ENCODE measurements at places on chromosomes 13 and 19. TPM values are rescaled to one million over a fixed set of nuclear protein-coding genes. Genes with fewer than 3 reads are reported as not detected.

- no peaks in the 10 kb centered on the region for H3K36me3 ChIP-seq
- peak; percentile 86 for DNase-seq
- peaks cover 5% of the 10 kb centered on the region for H3K27me3 ChIP-seq
These were observed 21.8 kb downstream of the OLFM2 start for GRCh38 chr19:9914315-9915207.

DNA sequence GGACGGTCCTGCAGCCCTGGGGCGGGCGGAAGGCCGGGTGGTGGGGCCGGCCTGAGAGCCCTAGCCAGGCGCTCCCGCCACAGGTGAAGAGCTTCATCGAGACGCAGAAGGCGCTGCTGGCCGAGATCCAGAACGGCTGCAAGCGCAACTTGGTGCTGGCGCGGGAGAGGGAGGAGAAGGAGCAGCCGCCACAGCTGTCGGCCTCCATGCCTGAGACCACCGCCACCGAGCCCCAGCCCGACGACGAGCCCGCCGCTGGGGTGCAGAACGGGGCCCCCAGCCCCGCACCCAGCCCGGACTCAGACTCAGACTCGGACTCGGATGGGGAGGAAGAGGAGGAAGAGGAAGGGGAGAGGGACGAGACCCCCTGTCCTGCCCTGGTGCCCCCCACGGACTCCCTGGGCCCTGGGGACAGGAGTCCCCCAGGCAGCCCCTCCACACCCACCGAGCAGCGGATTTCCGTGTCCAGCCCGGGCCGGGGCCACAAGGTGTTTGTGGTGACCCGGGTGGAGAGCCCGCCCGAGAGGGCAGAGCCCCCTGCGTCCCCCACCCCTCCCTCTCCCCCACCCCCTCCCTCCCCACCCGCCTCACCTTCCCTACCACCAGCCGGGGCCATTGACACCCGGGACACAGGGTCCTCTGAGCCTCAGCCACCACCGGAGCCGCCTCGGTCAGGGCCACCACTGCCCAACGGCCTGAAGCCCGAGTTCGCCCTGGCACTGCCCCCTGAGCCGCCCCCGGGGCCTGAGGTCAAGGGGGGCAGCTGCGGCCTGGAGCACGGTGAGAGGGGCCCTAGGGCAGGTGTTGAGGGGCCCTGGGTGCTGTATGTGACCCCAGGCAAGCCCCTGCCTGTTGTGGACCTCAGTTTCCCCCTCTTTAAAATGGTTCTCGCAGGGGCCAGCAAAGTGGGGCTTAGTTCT, 15.3 kb downstream of the NKPD1 start:
- no peaks in the 10 kb centered on the region for H3K27me3 ChIP-seq
- H3K4me1 ChIP-seq = no peaks in the 10 kb centered on the region
- no peak for DNase-seq
- peaks cover 10% of the 10 kb centered on the region for H3K36me3 ChIP-seq

- DNase-seq = no peak
- H3K27ac ChIP-seq = no peak overlapping the region
- H3K36me3 ChIP-seq = peaks cover 4% of the 10 kb centered on the region
- peaks cover 18% of the 10 kb centered on the region for H3K4me1 ChIP-seq
- peak overlapping the region; percentile 75 for H3K4me3 ChIP-seq
These were observed 729 bp upstream of the ARID3A start for GRCh38 chr19:925087-925525.

GRCh38 chr19:15449620-15450527, at the start of gene WIZ:
Gene WIZ, minus strand, starts transcription at chr19:15449956. Its CDS starts 1,649 bp downstream, at chr19:15448307.
- peaks cover 43% of the 10 kb centered on the region for H3K27me3 ChIP-seq
- H3K4me3 ChIP-seq = peak within 1 kb of the TSS; percentile 75
- DNase-seq = peak; percentile 80
- H3K36me3 ChIP-seq = no peaks in the 10 kb centered on the region

DNA sequence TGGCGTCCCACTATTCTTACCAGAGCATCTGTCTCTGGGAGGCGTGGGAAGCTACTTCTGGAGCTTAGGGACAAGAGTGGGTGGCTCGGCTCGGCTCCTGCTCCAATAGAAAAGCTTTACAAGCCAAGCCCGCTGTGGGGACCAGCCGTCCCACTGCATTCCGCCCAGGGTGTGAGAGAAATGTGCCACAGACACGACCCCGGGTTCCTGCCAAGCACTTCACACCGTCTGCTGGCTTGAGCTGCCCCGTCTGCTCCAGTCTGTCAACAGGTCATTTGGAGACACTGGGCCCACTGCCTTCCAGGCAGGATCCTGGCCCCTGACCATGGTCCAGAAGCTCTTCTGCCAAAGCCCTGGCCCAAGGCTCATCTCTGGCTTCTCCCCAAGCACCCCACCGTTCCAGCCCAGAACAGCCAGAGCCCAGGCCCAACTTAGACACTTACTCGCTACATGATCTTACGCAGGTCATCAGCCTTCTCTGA, 6.5 kb upstream of the FKRP start:
- H3K27ac ChIP-seq = peak overlapping the region; percentile 34
- no peak for DNase-seq
- peaks cover 22% of the 10 kb centered on the region for H3K36me3 ChIP-seq
- H3K4me1 ChIP-seq = peaks cover 29% of the 10 kb centered on the region
- H3K27me3 ChIP-seq = no peaks in the 10 kb centered on the region

GRCh38 chr19:1655131-1655981, 2.9 kb upstream of the TCF3 start:
- no peak for DNase-seq
- no peak overlapping the region for H3K4me3 ChIP-seq
- H3K27ac ChIP-seq = no peak overlapping the region
- peaks cover 5% of the 10 kb centered on the region for H3K27me3 ChIP-seq

The ABHD17A gene
- total RNA-seq = 57.3 TPM

All from WTC11 (cell line).